Epithelial cell of esophagus (primary cell): ENCODE measurements at places on chromosomes 1 and 21.
A peak's percentile ranks its signal among the peaks of the same experiment; 100 is the strongest.

GRCh38 chr1:200972985-200973742, 50.4 kb downstream of the KIF21B start:
- no peak for DNase-seq

- no peak for DNase-seq
These were observed 11.4 kb upstream of the SELE start for GRCh38 chr1:169745015-169745861.

GRCh38 chr1:54940042-54940441, 40.4 kb upstream of the TMEM61 start:
- no peak for DNase-seq

- DNase-seq = no peak
These were observed 237.1 kb downstream of the HHIPL2 start for GRCh38 chr1:222310836-222311235.

DNA sequence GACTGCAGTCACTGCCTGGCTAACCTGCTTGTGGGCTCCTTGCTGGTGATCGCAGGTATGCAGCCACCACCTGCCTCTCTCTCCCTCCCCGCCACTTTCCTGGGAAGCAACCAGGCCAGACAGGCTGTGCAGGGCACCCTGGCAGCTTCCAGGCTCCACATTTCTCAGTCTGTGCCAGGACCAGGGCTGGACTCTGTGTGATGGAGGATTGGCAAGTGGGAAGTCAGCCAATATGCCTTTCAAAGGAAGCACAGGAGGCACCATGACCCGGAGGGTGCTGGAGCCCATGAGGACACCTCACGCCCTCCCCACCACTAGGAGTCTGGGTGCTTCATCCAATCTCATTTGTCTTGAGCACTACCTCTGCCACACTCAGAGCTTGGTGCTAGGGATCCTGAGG, 15.8 kb upstream of the DISP3 start:
- no peak for DNase-seq

DNA sequence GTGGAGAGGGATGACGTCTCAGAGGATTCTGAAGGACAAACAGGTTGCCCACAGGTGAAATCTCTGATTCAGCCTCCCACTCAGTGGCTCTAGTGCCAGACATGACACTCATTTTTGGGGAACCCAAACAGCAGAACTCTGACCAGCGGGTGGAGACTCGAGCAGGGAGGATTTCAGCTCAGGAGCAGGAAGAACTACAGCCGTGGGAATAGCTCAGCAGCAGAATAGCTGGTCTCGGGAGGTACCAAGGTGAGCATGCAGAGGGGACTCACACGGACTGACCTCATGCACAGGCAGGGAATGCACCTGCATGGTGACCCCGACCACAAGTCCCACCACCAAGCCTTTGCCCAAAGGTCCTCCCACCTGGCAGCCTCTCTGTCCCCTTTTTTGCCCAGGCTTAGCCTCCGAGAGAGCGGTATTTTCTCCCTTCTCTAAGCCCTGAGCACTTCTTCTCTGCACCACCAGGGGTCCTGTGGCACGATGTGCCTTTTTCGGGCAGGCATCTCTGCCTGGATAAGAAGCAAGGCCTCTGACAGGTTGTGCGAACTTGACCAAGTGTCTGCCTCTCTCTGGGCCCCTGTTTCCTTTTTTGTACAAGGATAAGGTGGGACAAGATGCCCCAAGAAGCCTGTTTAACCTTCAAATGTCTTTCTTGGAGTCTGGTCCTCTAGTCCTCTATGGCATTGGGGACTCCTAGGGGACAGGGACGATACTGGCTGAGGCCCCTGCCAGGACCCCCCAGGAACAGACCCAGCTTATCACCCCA, 8.8 kb upstream of the FGR start:
- DNase-seq = peak; percentile 61

- peak; percentile 57 for DNase-seq
These were observed 25.6 kb downstream of the PADI3 start for GRCh38 chr1:17274186-17275170.

DNA sequence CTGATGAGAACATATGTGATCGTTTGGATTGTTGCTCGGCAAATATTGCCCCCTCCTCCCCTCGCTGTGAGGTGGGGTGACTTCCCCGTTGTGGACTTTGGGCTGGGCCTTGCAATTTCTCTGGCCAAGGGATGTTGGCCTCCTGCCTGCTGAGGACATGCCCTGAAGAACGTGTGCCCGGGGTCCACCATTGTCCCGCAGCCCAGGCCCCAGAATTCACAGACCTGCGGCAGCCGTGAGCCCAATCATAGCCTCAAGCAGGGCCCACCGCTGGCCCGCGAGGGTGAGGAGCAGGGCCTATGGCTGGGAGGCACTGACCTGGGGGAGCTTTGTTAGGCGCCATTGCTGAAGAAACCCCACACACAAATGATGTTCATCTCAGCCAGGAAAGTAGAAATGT, 58.3 kb upstream of the ACTRT2 start:
- no peak for DNase-seq

DNA sequence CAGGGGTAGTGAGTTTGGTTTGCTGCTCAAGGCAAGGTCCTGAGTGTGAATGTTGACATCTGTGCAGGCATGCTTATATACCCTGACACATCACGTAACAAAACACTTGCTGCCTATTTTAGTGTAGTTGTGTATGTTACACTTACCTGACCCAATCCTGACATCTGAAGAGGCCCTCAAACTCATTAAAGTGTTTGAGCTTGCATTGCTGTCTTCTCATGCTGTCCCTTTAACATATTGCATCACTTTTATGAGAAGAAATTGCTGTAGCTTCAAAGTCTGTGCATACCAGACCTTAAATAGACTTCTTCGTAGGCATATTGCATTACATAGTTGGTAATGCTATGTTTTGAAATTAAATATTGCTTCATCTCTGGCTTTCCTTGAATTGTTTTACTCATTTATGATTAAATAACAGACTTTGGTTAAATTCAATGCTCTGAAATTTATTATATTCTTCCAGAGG, at the start of gene KRTAP19-3:
KRTAP19-3 (minus strand) TSS at position 51 of the 466 bp plus-strand sequence. CDS start 56 bp downstream, outside the sequence.
- DNase-seq = peak; percentile 17

DNA sequence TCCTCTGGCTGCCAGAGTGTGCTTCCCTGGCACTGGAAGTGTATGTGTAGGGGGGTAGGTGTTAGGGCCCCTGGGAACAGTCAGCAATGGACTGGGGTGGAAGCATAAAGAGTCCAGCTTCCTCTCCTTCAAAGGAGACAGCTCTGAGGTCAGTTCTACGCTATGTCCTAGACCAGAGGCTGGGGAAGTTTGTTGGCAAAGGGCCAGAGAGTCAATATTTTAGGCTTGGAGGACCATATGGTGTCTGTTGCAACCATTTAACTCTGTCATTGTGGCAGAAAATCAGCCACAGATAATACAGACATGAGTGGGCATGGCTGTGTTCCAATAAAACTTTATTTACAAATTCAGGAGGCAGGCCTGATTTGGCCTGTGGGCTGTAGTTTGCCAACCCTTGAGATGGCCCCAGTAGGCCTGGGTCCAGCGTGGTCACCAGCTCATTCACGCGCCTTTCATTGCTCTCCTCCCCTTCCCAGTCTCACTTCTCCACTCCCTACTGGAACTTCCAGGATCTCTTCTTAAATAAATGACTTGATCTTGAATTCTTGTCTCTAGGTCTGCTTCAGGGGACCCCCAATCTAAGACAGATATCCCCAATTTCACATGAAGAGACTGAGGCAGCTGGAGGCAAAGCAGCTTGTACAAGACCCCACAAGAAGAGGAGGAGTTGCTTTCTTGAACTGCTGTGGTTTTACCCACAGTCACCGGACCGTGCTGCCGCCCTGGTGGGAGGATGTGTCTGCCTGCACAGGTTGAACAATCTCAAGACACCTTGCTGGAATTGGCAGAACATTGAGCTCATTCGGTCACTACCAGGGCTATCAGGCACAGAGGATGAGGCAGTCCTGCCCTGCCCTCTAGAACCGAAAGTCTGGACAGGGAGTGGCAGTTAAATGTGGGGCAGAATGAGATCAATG, 162.4 kb upstream of the POU3F1 start:
- DNase-seq = no peak

GRCh38 chr21:35942211-35943144, 117.8 kb downstream of the SETD4 start:
- DNase-seq = no peak

GRCh38 chr1:192929597-192929996, 120.8 kb downstream of the RGS2 start:
- no peak for DNase-seq

DNA sequence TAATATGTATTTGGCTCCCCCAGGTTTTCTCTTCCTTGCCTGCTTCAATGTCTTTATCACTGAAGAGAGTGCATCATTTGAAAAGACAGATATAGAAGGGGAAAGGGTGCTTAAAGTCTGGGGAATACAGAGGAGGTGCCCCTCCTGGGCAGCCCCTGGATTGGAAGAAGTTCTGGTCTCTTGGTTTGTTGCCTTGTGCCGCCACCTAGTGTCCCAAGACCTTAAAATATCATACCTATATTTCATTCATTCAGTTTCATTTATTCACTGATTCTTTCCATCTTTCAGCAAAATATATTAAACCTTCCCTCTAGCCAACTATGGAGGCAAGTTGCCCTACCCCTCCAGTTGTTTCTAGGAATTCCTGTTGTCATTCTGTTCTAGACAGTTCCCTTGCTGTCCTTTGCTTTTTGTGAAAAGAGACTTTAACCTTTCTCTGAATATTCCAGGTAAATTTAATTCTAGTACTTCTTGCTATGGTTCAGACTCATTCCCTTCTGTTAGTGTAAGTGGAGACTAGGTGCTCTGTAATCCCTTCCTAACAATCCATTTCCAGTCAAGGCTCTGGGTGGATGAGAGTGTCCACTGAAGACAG, 56.1 kb downstream of the MEF2D start:
- DNase-seq = peak; percentile 48

GRCh38 chr1:111212634-111213335, 12.3 kb upstream of the DENND2D start:
- no peak for DNase-seq

DNA sequence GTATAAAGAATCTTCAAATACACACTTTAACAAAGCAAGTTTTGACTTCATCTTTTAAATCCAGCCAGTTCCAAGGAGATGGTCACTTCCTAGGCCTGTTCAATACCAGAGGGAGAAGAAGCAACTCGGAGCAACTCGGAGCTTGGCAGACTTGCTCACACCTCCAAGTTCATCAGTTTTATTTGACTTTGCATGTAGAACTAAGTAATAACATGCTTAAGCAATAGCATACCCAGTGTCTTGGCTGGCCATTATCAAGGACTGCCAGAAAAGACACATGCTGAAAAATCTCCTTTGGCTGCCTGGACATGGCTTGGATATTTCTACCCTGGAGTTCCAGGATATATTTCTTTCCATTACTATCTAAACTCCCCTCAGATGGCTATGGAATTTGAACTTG, 52.6 kb downstream of the GNG12 start:
- DNase-seq = no peak

GRCh38 chr1:179251675-179252074, 22.2 kb upstream of the ABL2 start:
- peak; percentile 58 for DNase-seq

- no peak for DNase-seq
These were observed 19.7 kb downstream of the FGGY start for GRCh38 chr1:59316497-59317128.
